ENCODE measurements at places on chromosomes 12 and 14. TPM values are rescaled to one million over a fixed set of nuclear protein-coding genes. Genes with fewer than 3 reads are reported as not detected.

The TXNDC16 gene
- 15.2 TPM for total RNA-seq

The VRTN gene
- not detected for total RNA-seq

The REC8 gene
- total RNA-seq = 20.9 TPM

The COX8C gene
- not detected for total RNA-seq

GRCh38 chr12:11666131-11667050 is 16.9 kb downstream of the ETV6 start:
- DNase-seq = no peak

DNA sequence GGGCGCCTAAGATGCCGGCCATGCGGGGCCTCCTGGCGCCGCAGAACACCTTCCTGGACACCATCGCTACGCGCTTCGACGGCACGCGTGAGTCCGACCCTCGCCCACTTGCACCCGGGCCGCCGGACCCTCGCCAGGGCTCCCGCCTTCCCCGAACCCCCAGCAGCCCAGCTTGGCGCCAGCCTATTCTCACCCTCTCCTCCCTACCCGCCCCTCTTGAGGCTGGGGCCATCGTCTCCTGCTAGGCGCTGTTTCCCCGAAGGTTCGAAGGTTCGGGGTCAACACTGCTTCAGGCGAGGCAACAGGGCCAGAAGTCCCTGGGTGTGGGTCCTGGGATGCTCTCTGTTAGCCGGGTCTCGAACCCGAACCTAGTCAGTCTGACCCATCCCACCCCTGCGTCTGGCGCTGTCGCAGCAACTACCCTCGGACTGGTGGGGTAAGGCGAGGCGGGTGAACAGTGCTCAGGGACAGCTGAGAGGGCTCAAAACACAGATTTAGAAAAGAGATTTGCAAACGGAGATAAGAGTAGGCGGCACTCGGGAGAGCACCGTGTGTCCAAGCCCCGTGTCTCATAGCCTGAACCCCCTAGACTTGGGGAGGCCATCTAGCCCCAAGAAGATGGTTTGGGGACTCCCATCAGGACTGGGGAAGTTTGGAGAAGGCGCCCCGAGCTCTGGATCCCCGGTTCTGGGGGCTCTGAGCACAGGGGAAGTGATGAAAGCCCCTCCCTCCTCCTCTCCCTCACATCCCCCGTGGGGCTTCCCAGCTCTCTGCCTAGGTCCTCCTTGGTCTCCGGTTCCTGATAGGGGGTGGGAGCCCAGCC is 787 bp downstream of the KCNH3 start:
- peak; percentile 51 for DNase-seq

DNA sequence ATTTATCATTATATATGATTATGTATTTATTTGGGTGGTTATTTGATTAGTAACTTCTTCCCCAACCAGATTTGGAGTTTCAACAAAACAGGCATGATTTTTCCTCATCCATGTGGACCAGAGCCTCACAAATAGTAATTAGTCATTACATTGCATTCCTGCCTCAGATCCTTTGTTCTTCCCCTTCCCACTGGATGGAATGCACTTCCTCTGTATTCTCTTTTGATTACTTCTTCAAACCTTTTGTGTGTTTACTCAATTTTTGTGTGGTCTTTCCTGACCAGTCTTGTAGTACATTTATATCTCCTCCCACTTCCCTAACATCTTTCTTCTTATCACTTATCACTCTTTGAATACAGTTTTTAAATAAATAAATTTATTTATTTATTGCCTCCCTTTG is 15.5 kb downstream of the SYT1 start:
- DNase-seq = no peak

DNA sequence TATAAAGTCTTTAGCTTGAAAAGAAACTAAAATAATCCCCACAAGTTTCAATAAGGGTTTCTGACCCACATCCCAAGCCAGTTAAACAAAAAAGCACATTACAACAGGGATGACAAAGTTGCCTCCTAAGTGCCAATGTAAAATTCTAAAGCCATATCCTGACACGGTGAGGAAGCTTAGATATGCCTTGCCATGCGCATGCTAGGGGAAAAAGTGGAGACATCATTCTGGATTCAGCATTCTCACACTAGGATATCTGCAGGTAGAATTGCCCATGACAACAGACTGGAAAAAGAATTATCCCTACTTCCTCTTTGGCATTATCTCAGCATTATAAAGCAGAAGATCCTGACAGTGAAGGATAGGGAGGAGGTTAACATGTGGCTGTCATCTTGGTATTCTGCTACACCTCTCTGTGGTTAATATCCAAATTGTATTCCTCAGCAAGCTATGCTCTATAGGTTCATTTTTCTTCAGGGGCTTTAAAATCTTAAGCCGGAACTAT is 4.9 kb downstream of the DUSP6 start:
- no peak for DNase-seq

DNA sequence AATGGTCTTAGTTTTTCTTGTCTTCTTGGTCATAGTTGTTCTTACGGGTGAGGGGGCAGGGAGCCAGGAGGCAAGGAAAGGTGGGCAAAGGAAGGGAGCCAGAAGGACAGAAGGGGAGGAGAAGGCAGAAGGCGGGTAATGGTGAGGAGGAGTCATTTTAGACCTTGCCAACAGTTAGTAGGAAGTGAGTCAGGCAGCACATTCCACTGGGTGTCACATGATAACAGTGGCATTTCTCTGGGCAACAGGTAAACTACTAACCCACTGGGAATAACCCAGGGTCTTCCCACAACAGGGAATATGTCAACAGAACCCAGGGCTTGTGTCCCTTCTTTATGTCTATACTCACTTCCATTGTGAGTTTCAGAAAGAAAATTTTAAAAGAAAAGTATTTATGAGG is 127.6 kb downstream of the SLC8A3 start:
- no peak for DNase-seq

DNA sequence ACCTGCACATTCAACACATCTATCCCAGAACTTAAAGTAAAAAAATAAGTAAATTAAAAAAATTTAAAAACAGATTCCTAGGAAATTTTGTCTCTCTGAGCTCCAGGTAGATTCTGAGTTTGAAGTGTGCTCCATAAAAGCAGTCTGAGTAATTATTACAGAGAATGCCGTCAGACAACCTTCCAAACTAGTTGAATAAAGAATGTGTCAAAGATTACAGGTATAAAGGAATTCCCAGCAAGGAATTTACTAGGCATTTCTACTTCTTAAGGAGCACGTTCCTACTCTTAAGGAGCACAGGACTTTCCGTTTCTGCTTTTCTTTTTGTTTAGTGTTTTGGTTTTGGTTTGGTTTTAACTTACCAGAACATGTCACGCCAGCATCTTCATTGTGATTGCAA is 7.1 kb downstream of the CD163 start:
- no peak for DNase-seq

- no peak for DNase-seq
These were observed 14.7 kb downstream of the ZNF641 start for GRCh38 chr12:48336061-48336460.

DNA sequence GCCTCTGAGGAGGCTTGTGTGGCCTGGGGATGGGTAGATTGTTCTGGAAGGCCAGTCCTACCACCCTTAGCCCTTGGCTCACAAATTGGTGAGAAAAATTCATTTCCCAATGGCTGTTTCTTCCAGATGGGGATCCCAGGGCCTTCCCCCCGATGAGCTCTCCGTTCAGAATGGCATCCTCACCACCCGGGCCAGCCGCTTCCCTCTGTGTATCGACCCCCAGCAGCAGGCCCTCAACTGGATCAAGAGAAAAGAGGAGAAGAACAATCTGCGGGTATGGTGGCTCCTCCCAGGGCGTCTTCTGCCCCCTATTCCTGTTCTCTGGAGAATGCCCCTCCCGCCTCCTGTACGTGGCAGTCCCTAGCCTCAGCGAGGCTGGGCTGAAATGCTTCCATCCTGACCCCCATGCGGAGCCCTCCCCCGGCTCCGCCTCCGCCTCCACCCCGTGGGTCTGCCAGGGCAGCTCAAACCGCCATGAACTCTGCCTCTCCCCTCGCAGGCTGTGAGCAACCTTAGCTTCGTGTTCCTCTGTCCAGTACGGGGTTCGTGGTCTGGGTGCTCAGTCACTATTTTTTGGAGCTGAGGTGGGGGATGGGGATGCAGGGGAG is 57.8 kb downstream of the CCDC92 start:
- DNase-seq = no peak

DNA sequence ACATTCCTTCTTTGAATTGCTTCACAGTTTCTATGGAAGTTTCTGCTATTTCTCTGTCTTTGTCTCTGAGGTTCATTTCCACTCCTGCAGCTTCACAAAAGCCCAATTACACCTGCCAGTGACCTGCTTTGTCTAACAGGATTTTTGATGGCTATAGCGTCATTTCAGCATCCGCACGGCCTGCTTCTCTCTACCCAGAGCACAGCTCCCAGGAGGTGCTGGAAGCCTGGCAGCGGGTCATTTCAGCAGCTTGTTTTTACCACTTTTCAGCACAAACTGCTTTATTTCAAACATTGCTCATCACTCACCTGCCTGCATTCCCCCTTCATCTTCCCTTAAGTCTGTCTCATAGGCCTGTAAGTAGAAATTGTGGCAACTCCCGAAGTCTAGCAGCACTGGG is 434.5 kb upstream of the GARIN6 start:
- no peak for DNase-seq

- no peak for DNase-seq
These were observed 143.4 kb upstream of the ARHGAP5 start for GRCh38 chr14:31933716-31934115.

DNA sequence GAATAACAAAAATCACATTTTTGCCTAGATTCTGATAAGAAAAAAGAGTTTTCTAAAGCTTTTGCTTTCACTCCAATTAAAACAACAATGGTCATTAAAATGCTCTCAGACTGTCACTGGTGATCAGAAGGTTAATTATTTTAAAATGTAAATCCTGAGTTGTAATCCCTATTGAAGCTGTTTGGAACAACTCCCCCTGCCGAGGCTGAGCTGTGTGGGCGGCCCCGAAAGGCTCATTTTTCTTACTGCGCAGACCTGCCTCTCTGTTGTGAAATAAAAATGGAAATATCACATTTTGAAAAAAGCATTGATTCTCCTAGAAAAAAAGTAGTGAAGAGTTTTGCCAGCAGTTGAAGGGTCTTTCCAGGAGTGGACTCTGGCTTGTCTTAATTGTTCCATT is 174.8 kb upstream of the CDKN3 start:
- no peak for DNase-seq

- no peak for DNase-seq
These were observed 177.2 kb upstream of the HMGA2 start for GRCh38 chr12:65647074-65647473.

DNA sequence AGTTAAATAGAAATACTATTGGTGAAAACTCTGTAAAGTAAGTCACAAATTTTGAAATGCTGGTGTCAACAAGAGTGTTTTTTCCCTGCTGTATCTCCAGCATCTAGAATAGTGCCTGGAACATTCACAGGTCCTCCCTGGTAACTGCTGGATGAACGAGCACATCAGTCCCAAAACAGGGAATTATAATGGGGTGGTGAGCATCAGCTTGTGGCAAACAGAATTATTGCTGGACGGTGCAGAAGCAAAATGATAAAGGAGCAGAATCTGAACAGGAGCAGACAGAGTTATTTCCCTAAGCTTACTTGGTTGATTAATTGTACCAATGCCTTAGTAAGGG is 129.9 kb downstream of the GRIP1 start:
- no peak for DNase-seq

GRCh38 chr12:14307004-14307403 is 58.5 kb upstream of the ATF7IP start:
- no peak for DNase-seq

- DNase-seq = no peak
These were observed 29.4 kb upstream of the KCNA5 start for GRCh38 chr12:5014269-5014668.

DNA sequence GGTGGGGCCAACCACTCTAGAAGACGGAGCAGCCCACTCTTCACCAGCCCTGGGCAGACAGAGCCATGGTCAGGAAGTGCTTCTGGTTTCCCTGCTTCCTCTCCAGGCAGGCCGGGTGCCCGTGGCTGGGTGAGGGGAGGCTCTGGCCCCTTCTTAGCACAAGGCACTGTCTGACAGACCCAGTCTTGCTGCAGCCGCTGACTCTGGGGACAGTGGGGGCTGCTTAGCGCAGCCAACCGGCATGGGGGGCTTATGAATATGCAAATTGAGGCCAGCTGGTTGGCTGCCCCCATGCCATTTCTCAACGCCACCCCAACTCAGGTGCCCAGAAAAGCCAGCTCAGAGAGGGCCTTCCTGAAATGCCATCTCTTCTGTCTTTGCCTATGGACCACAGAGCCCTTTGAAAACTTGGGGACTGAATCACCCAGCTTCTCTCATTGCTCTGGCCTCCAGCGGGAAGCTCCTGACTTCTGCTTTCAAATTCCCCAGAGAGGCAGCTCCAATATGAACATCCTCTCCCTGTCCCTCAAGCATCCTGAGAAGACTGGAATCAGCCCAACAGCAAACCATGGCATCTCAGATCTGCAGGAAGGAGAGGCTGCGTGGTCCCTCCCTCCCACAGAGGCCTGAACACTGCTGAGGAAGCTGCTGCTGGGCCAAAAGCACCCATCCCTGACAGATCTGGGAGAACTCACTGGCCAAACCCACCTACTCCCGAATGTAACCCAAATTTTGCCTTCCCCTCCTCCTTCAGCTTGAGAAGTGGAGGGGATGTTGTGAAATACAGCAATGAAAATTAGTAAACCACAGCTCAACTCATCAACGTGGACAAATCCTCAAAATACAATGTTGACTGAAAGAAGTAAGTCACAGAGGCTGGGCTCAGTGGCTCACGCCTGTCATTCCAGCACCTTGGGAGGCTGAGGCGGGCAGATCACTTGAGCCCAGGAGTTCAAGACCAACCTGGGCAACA is at the start of gene PROX2:
Gene PROX2, minus strand, starts transcription at position 205 of the 973 bp plus-strand sequence. CDS start 12,311 bp downstream, outside the sequence.
- DNase-seq = no peak

- DNase-seq = no peak
These were observed 48.6 kb upstream of the STAC3 start for GRCh38 chr12:57299514-57300016.

DNA sequence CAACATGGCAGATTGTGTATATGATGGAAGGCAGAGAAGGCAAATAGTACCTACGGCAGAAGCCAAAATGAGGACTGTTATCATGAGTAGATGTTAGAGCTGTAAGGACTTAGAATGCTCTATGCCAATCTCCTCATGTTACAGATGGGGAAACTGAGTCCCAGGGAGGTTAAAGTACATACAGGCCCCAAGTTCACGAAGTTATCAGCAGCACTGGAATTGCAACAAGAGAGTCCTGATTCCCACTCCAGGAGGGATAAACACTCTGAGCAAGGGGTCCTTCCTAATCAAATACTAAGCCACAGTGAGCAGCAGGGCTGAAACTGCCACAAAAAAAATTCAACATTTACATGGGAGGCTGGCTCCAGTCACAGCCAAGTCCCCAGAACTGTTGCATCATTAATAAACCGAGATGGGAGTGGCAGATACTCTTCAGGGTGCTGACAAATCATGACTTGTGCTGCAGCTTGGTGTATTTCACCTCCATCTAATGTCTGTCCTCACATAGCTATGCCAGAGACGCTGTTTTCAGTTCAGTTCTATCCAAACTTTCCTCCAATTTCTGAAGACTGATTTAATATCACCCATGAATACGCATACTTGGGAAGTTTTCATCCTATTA is 24.2 kb downstream of the NUAK1 start:
- no peak for DNase-seq
